ENCODE measurements at places on chromosomes 6 and 20. TPM values are rescaled to one million over a fixed set of nuclear protein-coding genes. Genes with fewer than 3 reads are reported as not detected.

The CLVS2 gene
- 0.48 TPM for total RNA-seq

- DNase-seq = no peak
These were observed 592.3 kb downstream of the FRK start for GRCh38 chr6:115468272-115469005.

DNA sequence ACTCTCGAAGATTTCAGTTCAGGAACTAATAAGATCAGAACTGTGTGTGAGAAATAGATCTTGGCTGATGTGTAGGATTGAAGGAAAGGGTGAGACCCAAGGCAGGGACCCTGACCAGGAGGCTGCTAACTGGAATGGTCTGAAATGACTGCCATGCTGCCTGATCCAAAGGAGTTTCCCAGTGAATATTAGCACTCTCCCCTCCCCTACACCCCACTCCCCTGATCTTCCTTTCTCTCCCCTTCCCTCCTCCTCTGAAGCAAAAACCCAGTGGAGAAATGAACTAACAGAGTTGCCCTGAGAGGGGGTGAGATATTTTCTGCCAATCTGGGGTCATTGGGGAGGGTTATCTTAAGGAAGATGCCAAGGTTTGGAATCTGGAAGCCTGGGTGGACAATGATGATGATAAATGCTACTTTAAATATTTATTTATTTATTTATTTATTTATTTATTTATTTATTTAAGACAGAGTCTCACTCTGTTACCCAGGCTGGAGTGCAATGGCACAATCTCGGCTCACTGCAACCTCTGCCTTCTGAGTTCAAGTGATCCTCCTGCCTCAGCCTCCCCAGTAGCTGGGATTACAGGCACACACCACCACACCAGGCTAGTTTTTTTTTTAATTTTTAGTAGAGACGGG is 371.0 kb upstream of the CHD6 start:
- DNase-seq = no peak

DNA sequence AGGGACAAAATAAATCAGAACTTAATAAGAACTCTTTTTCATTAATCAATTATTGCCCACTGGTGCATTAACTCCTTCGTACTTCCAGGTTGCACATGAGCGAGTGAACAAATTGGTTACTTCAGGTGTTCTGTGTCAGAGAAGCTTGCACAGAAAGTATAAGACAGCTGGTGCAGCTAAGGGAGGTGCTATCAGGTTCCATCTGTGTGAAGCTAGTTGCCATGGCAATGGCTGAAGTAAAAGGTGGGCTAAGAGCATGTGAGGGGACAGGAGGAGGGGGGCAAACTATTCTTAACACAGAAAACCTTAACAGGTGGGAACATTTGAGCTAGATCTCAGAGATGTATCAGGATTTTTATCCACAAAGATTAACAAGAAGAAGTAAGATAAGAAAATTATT is 81.6 kb downstream of the MANEA start:
- DNase-seq = no peak

All from suprapubic skin (tissue), 4 donors.